ENCODE measurements at places on chromosomes 2 and 18. TPM values are rescaled to one million over a fixed set of nuclear protein-coding genes. Genes with fewer than 3 reads are reported as not detected.

GRCh38 chr18:76412010-76412817 lies 82.8 kb downstream of the ZNF516 start:
- no peak for DNase-seq

- DNase-seq = no peak
Measured at GRCh38 chr2:100321179-100321865, 979 bp downstream of the LONRF2 start.

DNA sequence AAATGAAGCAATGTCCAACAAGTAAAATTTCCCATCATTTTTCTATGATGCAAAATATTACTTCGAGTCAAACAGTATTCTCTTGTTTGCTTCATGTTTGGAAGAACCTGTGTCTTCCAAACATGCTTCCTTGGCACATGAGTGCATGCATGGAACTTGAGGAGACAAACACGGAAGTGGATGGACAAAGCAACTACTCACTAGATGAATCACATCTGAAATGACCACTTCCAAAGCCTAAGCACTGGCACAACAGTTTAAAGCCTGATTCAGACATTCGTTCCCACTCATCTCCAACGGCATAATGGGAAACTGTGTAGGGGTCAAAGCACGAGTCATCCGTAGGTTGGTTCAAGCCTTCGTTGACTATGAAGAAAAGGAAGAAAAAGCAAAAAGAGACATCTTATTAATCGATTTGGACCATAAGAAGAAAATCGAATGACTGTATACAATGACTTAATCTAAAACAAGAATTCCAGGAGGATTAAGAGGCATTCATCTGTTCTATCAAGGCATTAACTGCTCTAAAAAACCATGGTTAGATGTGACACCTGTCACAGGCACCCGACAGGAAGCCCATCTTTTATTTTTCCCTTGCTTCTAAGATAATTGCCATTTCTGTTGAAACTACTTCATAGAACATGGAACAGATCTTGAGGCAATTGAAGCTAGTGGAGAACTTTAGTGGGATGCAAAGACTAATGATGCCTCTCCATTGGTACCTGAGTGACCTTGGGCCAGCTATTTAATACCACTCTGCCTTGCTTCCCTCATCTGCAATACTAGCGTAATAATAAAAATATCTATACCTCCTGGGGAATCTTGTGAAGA lies 56.0 kb downstream of the ATIC start:
- DNase-seq = no peak

- no peak for DNase-seq
Measured at GRCh38 chr2:47777277-47777937, 5.5 kb upstream of the MSH6 start.

GRCh38 chr18:28357766-28358401 lies 181.0 kb upstream of the CDH2 start:
- no peak for DNase-seq

DNA sequence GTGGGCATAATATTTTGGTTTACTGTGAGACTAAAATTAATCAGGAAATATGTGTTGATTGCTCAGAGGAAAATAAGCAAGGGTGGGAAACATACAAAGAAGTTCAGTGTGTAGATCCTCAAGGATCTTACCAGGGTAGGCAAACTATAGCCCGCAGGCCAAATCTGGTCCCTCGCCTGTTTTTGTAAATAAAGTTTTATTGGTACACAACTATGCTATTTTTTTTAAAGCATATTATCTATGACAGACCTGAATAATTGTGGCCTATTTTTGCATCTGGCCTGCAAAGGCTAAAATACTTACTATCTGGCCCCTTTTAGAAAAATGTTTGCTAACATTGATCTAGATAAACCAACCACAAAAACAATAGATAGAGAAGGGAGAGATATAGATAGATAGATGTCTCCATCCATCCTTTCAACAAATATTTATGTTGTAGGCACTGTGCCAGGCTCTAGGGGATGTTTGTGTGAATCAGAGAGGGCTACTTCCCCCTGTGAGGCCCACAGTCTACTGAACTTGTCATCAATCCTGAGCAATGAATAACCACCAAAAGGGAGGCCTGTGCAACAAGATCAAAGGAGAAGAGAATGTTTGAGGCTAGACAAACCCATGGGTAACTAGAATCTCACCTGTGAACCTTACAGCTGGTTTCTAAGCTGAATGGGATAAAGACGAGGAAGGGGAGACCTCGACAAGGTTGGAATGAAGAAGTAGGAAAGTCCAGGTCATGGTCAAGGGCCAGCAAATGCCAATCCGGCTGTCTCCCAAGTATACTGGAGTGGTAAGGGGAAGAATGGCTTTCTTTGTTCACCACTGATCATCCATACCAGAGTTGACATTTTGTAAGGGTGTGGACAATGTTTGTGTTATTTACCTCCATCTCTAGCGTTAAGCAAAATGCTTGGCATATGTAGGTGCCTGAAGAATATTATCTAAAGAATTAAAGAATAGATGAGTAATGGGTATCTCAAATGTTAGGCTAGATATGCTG lies 23.6 kb downstream of the ALPK2 start:
- DNase-seq = no peak

- DNase-seq = no peak
Measured at GRCh38 chr2:145635706-145636427, 1115.9 kb upstream of the ZEB2 start.

GRCh38 chr2:158191076-158191895 lies 89.6 kb downstream of the UPP2 start:
- no peak for DNase-seq

- no peak for DNase-seq
Measured at GRCh38 chr2:72716601-72717000, 109.2 kb downstream of the EXOC6B start.

DNA sequence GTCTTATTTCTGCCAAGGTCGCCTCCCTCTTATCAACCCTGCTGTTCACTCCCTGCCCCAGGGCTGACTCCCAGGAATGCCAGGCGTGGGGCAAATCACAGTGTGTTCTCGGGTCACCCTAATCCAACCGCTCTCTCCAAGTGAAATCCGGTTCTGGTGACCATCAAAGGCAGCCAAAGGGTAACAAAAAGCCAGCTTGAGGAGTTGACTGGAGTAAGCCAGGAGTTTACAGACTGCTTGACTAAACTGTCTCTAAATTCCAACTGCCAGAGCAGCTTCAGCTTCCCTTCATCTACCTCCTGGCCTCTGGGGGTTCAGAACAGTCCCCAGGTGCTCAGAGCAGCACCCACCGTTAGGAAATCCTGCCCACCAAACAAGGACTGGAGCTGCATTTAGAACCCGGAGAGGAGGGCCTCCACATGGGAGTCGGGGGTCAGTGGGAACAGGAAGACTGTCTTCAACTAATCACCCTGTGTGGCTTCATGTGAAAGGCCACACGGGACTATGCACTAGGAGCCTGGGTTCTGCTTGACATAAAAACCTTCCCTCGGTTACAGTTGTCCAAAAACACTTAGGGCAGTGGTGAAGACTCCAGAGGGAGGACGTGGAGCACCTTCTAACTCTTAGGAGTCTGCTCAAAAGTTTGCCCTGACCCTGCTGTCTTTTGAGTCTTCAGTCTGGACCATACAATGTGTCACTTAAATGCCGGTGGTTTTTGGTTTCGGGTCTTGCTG lies 24.2 kb upstream of the MCFD2 start:
- DNase-seq = no peak

DNA sequence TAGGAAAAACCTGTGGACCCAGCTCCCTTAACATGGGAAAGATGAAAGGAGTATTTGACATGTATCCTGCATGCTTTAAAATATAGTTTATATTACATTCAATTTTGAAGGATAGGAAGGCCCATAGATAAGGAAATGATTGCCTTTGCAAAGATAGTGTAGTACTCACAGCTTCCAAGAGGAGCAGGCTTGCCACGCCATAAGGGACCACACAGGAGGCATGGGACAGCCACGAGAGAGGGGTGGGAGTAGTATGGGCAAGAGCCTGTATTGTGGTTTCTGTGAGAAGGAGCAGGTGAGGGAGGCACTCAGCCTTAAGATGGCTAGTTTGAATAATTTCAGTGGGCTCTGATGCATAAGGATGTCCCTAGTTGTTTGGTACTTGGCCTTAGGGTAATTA lies 740.3 kb downstream of the SATB2 start:
- DNase-seq = no peak

DNA sequence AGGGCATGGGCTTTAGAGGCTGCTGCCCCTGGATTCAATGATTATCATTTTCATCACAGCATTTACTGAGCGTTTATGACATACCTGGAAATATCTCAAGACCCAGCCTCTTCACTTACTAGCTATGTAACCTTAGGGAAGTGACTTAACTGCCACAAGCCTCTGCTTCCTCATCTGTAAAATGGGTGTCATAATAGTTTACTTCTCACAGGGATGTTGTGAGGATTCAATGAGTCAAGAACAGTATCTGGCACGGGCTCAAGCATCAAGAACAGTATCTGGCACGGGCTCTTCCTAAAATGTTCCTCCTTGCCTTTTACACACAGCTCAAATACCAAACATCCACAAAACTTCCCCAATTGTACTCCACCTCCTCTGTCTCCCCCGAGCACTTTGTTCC lies 31.4 kb downstream of the LGALSL start:
- DNase-seq = no peak

- no peak for DNase-seq
Measured at GRCh38 chr2:66442516-66443185, 7.7 kb downstream of the MEIS1 start.

GRCh38 chr18:50232419-50232818 lies 33.9 kb downstream of the CFAP53 start:
- no peak for DNase-seq

DNA sequence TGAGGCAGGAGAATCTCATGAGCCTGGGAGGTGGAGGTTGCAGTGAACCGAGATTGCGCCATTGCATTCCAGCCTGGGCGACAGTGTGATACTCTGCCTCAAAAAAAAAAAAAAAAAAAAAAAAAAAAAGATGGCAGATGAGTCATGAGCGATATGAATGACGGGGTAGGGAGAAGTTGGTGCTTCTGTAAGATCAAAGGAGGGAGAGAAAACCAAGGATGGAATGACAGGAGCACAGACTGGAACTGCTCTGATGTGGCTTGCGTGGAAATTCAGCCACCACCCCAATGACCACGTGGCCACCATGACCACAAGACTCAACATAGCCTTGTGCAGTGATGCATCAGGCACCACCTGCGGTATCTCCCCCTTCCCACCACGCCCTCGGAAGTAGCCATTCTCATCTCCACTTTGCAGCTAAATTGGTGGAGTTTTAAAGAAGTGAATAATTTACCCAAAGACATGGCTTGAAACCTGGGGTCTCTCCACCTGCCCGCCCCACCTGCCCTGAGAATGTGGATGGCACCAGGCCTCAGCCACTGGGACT lies 96.0 kb downstream of the ACKR3 start:
- no peak for DNase-seq

GRCh38 chr2:118130385-118130784 lies 42.1 kb downstream of the INSIG2 start:
- DNase-seq = no peak

- no peak for DNase-seq
Measured at GRCh38 chr2:70356941-70357683, 55.2 kb upstream of the FAM136A start.

DNA sequence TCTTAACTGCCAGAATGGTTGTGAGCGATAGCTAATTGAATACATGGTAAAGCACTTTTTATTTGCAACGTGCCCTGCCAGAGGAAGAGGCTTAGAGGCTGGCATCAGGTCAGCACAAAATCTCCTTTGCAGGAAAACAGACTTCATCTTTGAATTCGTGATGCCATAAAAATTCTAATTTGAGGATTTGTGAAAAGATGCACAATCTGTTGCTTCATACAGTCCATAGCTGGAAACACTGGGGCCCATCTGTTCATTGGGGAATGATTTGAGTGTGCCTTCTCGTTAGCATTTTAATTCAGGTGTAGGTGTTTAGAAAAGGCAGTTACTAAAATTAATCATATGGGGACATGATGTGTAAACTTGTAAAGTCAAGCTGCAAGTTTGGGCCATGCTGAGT lies 876.0 kb downstream of the SLC4A3 start:
- DNase-seq = no peak

DNA sequence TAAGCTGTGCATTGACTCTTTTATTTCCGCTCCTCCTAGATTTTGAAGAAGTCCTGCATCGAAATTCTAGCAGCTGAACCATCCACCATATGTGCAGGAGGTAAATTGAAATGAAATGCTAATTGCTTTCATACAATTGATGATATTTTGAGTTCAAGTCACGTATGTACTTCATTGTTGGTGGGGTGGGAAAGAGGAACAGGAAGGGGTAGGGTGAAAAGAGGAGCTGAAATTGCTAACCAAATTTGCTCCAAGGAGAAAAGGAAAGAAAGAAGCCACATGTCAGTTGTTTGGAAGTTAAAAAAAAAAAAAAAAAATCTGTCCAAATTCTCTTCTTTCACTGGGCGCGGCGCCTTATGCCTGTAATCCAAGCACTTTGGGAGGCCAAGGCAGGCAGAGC lies 77.8 kb downstream of the ANTXR1 start:
- no peak for DNase-seq

DNA sequence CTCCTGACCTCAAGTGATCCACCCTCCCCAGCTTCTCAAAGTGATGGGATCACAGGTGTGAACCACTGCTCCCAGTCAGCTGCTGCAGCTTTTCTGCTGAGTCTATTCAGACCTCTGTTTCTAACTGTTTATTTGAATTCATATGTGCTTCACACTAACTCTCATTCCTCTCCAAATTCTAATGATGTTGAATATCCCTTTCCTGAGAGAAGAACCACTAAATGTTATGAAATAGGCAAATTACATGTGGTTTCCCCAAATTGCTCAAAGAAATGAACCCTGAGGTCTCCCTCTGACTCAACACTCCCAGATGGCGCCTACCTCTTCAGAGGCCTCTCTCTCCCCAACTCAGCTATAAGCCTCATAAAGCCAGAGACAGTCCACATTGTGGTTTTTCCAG lies 98.6 kb downstream of the IRS1 start:
- DNase-seq = no peak

GRCh38 chr2:229956491-229956890 lies 34.2 kb downstream of the FBXO36 start:
- no peak for DNase-seq

DNA sequence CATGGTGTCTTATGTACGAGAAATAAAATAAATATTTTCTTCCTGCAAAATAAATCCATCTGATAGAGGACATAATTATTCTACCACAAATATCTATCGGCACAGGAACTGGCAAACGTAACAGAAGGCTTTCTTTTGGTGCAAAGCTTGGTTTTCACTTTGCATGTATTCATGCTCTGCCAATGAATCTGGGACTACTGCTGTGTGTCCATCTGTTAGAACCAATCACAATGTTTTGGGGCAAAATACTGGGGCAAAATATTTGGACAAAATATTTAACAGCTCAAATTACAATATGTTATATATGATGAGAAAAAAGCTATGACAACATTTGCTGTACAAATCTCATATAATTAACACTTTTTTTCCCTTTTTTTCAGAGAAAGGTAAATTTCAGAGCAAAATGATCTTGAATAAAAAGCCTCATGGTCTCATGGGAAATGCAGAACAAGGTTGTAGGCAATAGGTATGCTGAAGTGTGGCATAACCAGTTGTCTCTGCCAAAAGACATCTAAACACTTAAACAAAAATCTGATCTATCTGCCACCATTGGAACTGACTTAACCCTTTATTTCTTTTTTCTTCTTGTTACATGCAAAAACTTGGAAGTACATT lies 923.2 kb downstream of the CPS1 start:
- DNase-seq = no peak

GRCh38 chr18:9000733-9001132 lies 101.8 kb upstream of the NDUFV2 start:
- no peak for DNase-seq

CACNB4 gene
- 5.6 TPM for total RNA-seq

SERPINE2 gene
- 29.0 TPM for total RNA-seq

ZC3H8 gene
- 5.3 TPM for total RNA-seq

SATB2 gene
- 4.5 TPM for total RNA-seq

RAD51AP2 gene
- not detected for total RNA-seq

PLB1 gene
- total RNA-seq = 29.6 TPM

ZNF512 gene
- 16.8 TPM for total RNA-seq

RELCH gene
- total RNA-seq = 36.0 TPM

UGT1A10 gene
- not detected for total RNA-seq

RAB17 gene
- total RNA-seq = 6.4 TPM

TPO gene
- total RNA-seq = 24.1 TPM
